Daoy (cell line): ENCODE measurements at places on chromosomes 6 and 20. TPM values are rescaled to one million over a fixed set of nuclear protein-coding genes. Genes with fewer than 3 reads are reported as not detected.

Gene MDFI
- 45.7 and 53.7 TPM in 2 replicates for total RNA-seq

Gene GHRH
- total RNA-seq, result not detected in 2 replicates

Gene STMN3
- 18.5 and 23.3 TPM in 2 replicates for total RNA-seq

DNA sequence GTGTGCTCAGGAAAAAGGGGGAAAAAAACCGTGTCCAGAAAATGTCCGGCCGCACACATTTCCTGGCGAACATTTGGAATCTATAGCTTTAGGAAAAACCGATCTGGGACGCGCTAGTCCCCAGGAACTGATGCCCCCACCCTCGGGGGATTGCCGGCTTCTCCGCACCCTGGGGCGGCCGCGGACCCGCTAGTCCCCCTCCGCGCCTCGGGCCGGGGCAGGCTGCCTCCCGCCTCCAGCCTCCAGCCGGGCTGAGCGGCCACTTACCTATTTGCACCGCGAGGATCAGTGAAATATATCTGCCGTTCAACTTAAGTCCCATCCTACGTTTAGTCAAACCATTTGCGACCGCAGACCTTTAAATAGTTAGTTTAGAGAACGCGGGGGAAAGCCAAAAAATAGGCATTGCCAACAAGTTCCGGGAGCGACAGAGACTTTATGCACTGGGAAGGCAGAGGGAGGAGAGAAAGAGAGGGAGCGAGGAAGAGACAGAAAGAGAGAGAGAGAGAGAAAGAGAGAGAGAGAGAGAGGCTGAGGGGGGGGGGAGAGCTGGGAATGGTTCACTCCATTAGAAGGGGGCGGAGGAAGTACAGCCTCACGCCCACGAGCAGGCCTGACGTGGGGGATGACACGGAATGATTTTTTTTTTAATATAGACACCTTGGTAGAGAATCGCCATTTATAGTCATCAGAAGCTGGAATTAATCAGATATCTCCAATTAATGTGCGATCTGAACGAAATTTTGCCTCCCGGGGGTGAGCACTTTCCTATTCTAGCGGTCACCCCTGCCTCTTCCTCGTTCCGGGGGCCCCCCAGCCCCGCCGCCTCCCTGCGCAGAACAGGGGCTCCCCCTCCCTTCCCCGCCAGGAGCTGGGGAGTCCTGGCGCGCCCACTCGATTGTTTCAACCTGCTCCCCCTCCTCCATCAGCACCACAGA is at the start of gene NRN1:
NRN1 (minus strand) TSS at position 498 of the 938 bp plus-strand sequence; CDS start at position 322, 176 bp downstream.
- DNase-seq, result peak; percentile 72

- no peak for DNase-seq
Observed at GRCh38 chr6:150747155-150747554, 118.3 kb upstream of the MTHFD1L start.

GRCh38 chr20:1345756-1346093 is 16.8 kb upstream of the SDCBP2 start:
- DNase-seq, result no peak

DNA sequence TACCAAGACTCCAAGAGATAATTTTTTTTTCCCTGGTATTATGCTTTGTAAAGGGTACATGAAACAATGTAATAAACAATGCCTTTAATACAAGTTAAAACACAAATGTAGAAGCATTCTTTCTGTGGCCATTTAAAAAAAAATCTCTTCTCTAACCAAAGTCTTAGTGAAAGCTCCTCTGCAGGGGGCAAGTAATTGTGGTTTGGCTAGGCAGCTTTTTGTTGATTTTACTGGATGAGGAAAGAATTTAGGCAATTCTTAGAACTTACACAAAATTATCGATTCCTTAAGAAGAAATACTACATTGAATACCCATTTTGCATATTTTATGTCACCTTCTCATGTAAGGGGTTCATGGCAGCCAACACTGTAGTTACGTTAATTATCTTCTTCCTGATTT is 12.4 kb downstream of the TFB1M start:
- DNase-seq, result peak; percentile 49
